ENCODE measurements at places on chromosomes 1 and 21.

DNA sequence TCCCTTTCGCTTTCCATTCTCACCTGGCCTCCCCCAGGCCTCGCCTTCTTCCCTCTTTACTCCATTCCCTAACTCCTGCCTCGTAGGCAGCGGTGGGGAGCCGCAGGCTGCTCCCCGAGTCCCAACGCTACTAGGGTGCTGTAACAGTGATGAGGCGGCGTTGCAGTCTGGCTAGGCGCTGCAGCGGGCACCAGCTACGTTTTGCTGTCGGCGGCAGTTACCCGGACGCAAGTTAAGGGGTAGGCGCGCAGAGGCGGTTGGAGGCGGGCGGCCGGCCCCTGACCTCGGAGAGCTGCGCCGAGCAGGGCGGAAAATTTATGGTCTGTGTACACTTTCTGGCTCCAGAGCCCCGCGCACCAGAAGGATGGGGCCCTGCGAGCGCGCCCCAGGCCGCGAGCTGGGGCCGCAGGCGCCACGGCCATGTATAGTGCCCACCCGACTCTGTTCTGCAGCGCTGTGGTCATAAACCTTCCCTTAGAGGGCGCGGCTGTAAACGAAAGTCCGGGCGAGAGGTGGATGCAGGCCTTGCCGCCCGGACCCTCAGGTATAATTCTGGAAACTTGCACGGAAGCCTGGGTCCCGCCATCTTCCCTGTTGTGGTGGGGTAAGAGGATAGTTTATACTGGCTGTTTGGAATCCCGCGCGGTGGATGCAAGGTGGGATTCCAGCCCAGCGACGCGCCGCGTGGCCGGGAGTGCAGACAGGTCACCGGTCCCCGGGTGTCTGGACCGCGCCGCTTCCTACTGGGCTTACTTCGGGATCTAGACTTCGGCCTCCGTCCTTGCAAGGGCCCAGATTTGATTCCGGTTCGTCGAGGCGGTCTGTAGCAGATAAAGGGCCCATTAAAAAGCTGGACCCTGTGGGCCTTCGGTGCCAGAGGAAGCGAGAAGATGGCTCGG is 15.0 kb downstream of the HLX start:
- DNase-seq, result no peak

- DNase-seq, result no peak
Observed at GRCh38 chr1:201062511-201063091, 39.1 kb upstream of the KIF21B start.

- no peak for DNase-seq
Observed at GRCh38 chr1:9728451-9729295, 77.1 kb downstream of the PIK3CD start.

DNA sequence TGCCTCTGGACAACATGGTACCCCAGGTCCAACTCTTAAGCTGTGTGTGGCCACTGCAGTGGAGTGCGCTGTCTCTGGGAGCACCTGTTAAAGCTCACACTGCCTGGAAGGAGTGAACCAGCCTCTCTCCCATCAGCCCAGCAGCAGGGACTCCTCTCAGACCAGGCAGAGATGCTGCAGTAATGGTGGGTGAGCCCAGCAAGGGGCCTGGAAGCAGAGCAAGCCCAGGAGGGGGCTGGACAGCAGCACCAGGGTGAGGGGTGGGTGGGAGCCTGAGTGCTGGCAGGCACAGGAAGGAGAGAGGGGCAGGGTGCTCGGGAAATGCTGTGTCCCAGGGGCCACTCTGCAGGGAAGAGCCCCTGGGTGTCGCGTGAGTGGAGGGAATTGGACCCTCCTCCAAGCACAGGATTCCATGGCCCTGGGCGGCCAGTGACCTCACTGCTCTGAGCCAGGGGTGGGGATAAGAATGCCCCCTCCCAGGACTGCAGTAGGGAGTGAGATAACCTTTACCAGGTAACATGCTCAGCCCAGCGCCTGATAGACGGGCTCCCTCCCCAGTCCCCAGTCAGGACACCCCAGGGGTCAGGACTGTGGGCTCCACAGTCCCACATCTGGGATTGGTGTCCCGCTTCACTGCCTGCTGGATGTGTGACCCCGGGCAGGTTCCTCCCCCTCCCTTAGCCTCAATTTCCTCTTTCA is 313.1 kb downstream of the MATN1 start:
- no peak for DNase-seq

DNA sequence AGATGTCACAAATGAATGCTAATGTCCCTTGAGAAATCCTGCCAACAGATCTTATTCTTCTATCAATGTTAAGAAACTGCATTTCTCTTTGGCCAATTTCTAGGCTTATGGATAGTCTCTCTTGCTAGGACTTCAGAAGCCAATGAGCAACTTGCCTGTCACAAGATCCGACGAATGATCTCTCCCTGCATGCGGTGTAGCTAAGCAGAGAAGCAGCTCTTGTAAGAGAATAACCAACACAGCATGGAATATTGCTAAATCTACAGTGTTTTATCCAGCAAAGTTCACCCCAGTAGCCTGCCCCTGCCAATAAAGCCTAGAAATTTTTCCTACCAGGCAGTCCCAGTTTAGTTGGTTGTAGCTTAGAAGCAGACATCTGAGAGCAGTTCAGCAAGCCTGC is 2.1 kb upstream of the SLC44A5 start:
- no peak for DNase-seq

DNA sequence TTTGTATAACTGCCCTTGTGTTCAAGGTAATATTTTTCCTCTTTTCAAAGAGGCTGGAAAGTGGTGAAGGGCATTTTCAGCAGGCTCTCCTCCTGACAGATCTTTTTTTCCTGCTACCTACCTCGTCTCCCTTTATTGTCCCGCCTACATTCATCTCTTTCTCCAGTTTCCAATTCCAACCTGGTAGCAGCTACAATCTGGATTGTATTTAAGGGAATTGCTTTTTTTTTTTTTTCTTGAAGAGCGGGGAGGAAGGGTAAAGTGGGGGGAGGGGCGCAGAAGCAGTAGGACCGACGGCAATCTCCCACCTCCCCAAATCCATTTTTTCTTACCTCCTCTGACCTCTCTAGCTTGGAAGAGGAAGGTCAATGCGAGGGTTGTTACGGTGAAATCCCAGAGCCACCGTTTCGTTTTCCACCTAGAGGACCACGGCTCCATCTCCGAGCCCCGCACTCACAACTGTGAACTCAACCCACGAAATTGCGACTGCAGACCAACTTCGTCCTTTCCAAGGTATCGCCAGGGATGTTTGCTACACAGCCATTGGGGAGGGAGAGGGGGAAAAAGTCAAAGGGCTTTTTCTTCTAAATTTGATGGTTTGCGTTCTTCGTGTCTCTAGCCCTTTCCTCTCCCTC is 464 bp downstream of the COL11A1 start:
- DNase-seq, result peak; percentile 24
